ENCODE measurements at places on chromosomes 6 and 20.

DNA sequence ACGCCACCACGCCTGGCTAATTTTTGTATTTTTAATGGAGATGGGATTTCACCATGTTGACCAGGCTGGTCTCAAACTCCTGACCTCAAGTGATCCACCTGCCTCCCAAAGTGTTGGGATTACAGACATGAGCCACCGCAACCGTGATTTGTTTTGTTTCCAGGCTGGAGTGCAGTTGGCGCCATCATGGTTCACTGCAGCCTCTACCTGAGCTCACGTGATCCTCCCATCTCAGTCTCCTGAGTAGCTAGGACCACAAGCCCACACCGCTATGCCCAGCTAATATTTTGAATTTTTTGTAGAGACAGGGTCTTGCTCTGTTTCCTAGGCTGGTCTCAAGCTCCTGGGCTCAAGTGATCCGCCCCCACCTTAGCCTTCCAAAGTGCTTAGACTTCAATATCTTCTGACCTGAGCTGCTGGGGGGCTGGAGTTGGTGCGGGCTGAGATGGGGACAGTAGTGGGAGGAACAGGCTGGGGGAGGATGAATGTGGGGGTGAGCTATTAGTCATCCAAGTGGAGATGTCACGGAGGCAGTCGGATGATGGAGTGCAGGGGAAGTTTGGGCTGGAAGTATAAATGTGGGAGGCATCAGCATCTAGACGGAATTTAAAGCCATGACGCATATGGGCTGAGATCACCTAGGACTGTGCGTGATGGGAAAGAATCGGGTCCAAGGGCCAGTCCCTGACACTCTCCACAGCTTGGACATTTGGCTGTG lies 23.1 kb upstream of the ZMYND8 start:
- DNase-seq: no peak

- DNase-seq: no peak
Observed at GRCh38 chr6:168865-169455, 123.3 kb upstream of the DUSP22 start.

DNA sequence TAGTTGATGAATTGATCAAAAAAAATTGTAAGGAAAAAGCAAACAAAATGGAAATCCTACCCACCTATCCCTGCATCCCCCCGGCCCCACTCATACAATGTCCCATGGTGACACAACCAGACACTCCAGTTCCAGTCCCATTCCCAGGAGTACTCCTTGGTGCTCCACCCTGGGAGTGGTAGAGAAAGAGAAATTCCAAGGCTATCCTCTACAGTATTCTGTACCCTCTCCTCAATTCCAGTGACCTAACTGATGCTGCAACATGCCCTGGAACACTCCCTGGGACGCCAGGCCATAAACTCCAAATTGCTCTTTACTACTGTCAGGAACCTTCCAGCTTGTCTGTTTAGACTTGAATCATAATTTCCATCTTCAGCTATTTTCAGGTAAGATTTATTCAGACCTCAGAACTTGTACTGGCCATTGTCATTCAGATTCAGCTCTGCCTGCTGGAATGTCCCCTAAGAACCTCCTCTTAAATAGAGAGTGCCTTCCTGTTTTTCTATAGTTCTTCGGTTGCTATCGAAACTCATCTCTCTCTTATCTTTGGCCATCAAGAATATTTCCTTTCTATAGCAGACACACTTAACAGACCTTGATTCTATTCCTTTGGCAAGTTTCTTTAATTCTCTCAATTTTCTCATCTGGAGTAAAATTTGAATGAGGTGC lies 8.7 kb downstream of the GPX6 start:
- DNase-seq: no peak

GRCh38 chr20:1499528-1500420 lies 8.6 kb upstream of the SIRPB2 start:
- no peak for DNase-seq

DNA sequence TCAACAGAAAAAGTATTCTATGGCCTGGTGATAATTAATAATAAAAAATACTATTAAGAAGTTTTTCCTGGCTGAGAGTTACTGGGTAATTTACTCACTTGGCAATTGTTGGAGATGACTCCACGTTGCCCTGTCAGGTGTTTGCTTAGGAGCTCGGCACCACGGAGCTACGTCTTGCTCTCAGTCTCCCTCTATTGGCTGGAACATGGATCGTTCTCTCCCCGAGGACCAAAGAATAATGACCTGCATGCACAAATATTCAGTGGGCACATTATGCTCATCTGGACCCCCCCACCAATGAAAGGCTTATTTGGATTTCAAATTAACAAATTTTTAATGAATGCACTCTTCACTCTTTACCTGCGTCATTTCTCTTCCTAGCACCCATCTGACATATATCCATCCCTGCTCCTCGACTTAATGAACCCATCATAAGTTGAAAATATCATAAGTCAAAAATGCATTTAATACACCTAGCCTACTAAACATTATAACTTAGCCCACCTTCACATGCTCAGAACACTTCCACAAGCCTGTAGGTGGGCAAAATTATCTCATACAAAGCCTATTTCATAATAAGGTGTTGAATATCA lies 71.0 kb upstream of the CD83 start:
- DNase-seq: peak; percentile 22

- DNase-seq: no peak
Observed at GRCh38 chr6:19478273-19478672, 358.9 kb upstream of the ID4 start.

DNA sequence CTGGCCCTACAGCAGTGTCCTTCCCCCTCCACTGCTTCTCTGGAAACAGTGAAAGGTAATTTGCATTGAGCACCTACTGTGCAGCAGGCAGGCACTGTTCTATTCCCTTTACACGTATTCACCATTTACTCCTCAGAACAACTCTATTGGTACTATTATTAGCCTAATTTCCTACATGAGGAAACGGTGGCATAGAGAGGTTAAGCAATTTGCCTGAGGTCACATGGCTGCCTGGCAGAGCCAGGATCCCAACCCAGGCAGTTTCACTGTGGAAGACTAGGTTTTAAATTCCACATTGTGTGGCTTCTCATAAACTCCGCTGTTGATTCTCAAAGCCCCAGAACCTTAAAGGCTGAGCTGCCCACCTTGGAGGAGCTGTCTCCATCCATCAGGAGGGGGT lies 72.7 kb downstream of the CLIC5 start:
- no peak for DNase-seq

DNA sequence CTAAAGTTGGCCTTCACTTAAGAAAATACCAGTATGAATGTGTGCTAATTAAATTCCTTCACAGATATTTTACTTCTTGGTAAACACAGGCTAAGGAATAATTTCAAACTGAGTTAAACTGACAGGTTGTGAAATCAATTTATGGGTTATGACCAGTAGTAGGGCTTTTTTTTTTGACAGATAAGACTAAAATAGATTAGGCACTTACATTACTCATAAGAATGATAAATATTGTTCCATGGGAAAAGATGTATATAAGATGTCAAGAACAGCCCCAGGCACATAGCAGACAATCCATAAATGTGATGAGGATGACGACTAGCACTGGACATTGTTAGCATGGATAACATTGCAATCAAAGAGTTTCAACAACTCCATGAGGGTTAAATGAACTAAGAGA lies 22.9 kb downstream of the NT5E start:
- no peak for DNase-seq

GRCh38 chr6:75813476-75814250 lies 64.6 kb downstream of the MYO6 start:
- DNase-seq: no peak

DNA sequence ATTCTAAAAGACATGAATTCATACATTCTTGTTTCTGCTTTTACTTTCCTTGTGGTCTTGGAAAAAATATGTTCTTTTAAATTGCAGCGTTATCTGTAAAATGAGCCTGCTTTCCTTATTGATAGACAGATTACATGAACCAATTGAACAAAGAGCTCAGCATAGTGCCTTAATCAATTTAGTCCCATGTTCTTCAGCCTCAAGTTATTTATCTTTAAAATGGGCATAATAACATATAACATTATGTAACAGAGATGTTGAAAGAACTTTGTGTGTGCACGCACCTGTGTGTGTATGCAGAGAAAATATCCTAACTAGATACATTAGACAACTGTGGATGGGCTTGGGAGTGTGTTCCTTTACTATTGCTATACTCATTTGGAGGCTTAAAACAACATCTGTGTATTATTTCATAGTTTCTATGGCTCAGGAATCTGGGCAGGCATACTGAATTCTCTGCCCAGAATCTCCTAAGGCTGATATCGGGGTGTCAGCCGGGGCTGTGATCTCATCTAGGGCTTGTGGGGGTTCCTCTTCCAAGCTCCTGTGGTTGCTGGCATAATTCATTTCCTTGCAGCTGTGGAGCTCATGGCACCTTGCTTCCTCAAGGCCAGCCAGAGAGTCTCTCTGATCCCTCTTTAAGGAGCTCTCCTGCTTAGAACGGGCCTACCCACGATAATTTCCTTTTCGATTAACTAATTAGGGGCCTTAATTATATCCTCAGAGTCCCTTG lies 194.1 kb downstream of the ARID1B start:
- no peak for DNase-seq

DNA sequence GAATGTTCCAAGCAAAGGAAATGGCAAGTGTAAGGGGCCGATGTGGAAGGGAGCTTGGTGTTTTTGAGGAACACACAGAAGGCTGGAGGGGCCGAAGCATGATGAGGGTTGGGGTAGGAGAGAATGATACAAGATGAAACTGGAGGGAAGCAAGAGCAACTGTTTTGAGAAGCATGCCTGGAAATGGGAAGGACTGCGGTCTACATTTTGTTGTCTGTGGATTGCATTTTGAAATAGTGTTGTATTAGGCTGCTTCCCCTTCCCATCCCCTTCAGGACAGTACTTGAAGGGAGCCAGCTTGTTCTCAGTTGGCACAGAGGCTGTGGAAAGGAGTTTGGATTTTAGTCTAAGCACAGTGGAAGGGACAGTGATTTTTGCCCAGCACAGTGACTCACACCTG lies 2.2 kb downstream of the TM9SF4 start:
- no peak for DNase-seq

DNA sequence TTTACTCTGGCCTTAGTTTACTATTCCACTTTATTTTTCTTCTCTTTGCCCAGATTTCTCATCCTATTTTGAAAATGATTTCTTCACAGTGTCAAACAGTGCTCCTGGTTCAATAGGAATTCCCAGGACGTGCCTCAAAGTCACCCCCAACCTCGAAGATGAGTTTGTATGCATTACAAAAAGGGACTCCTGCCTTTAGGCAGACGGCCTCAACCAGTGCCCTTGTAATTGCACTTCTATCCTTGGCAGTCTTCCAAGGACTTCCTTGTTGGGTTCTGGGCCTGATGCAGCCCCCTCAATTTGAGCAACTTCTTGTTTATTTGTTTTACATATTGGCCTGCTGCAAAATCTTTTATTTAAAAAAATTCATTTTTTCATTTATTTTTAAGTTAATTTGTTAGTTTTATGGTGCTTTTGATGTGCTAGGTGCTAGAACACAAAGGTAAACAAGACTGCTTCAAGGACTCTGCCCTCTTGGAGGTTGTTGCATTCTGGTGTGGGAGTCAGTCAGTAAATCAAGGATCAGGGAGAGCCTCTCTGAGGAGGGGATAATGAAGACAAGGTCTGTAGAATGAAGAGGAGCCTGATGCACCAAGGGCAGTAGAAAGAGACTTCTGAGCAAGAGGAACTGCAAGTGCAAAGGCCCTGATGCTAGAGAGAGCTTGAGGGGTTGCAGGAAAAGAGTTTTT lies 181.5 kb upstream of the LAMP5 start:
- DNase-seq: no peak
